ENCODE measurements at places on chromosomes 3 and 15.

- no peak for DNase-seq
These were observed 175.4 kb downstream of the ANXA2 start for GRCh38 chr15:60222404-60222803.

DNA sequence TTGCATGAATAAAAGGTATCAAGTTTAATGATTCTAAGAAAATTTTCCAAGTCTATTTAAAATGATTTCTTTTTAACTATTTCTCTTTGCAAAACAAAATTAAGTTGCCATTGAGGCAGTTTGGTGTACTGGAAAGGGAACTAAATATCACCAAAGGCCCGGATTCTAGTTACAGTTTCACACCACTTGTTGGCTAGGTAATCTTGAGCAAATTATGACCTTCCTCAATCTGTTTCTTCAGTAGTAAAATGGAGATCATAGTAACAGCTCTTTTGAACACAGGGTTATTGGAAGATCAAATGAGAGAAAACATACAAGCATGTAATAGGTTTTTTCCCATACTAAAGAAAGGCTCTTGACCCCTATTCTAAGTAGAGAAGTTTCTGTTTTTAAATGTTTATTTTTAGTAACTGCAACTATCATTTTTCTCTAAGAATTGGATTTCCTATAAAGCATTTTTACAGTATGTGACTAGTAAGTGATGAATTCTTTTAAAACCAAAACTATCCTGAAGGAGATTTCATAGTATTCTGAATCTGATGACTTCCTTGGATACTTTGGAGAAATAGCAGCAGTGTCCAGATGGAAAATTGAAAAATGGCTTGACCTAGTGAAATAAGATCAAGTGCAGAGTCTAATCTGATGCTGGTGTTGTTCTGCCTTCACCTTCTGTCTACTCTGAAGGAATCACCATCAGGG, 15.7 kb downstream of the SCAANT1 start:
- no peak for DNase-seq

- DNase-seq, result no peak
These were observed 45.9 kb upstream of the RASA2 start for GRCh38 chr3:141440942-141441341.

- DNase-seq, result no peak
These were observed 7.5 kb upstream of the TATDN2 start for GRCh38 chr3:10240799-10241198.

DNA sequence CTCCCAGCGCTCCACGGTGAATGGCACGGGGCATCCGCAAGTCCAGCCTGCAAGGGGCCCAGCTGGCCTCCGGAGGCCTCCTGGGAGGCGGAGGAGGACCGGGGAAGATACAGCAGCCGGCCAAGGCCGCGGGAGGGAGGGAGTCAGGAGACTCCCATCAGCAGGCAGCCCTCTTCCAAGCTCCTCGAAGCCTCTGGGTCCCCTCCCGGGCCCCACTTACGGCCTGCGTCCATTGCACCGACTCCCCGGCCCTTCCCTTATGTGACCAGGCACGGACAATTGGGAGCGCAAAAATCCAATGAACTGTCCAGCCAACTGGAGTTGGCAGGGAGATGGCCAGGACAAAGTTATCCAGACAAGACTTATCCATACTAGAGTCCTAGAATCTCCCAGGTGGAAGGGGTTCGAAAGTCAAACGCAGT, 668 bp downstream of the MFGE8 start:
- DNase-seq, result peak; percentile 43

DNA sequence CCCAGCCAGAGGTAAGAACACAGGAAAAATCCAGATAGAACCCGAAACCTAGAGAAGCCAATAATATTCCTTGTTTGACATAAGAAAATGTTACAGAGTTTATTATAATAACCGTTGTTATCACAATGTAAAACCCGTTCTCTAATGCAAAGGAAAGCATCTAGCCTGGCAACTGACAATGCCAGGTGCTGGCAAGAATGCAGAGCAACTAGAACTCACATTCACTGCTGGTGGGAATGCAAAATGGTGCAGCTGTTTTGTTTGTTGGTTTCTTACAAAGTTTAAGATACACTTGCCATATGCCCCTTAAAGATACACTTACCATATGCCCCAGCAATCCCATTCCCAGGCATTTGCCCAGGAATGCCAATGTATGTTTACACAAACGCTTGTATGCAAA, 23.4 kb downstream of the VPS39 start:
- no peak for DNase-seq

GRCh38 chr3:81249540-81250029, 511.9 kb downstream of the GBE1 start:
- DNase-seq, result no peak

GRCh38 chr3:61227799-61228198, 23.5 kb downstream of the FHIT start:
- no peak for DNase-seq

- no peak for DNase-seq
These were observed 30.6 kb downstream of the POLG start for GRCh38 chr15:89303986-89304385.

- no peak for DNase-seq
These were observed 27.4 kb downstream of the GORASP1 start for GRCh38 chr3:39080026-39080425.

GRCh38 chr15:99050328-99050980, 42.9 kb upstream of the PGPEP1L start:
- DNase-seq, result no peak

GRCh38 chr3:138124706-138125355, 7.4 kb downstream of the A4GNT start:
- DNase-seq, result no peak

DNA sequence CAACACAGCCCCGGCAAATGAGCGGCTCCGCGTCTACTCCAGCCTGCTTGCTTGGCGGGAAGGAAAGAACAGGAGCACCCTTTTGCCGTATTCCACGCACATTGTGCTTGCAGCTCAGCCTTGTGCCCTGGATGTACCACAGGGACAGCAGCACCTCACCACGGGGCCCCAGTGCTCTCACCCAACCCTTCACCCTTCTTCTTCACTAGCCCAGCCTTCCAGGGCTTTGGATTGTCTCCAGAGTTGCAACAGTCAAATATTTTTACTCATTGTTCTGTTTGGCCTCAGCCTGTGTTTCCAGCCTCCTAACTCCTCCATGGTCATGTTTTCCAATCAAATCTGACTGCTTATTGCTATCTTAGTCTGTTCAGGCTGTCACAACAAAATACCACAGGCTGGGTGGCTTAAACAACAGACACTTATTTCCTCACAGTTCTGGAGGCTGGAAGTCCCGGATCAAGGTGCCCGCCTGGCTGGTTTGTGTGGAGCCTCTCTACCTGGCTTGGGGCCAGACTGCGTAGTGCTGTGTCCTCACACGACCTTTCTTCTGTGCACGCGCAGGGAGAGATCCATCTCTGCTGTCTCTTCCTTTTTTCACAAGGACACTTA, 79.2 kb upstream of the ABHD17C start:
- peak; percentile 72 for DNase-seq

DNA sequence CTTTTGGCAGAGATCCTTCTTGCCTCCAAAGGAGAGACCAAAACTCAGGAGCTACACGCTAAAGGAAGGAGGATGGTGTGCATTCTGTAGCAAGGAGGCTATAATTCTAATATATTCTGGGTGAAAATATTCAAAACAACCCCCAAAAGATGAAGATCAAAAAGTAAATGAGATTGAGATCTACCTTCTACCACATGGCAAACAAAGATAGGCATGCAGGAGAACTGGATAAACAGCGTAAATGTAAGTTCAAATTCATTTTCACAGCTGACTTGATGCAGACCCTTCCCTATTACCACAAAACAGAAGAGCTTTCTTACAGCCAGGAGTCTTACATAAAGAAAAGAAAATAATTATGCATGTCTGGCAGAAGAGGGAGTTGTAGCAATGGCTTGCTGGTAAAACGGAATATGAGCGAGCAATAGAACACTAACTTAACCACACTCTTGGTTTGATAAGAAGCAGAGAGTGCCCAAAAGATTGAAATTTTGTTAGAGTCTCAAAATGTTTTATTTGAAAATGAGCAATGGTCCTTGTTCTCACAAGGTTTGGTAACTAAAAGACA, 272.7 kb downstream of the MECOM start:
- no peak for DNase-seq

- no peak for DNase-seq
These were observed 520.1 kb downstream of the FGF12 start for GRCh38 chr3:192207239-192207638.
